ENCODE measurements at places on chromosomes 16 and 17. TPM values are rescaled to one million over a fixed set of nuclear protein-coding genes. Genes with fewer than 3 reads are reported as not detected.
A peak's percentile ranks its signal among the peaks of the same experiment; 100 is the strongest.

- no peak for DNase-seq
These were observed 76.8 kb downstream of the AIPL1 start for GRCh38 chr17:6358131-6358530.

GRCh38 chr17:21235921-21236320 lies 17.3 kb downstream of the NATD1 start:
- no peak for DNase-seq

DNA sequence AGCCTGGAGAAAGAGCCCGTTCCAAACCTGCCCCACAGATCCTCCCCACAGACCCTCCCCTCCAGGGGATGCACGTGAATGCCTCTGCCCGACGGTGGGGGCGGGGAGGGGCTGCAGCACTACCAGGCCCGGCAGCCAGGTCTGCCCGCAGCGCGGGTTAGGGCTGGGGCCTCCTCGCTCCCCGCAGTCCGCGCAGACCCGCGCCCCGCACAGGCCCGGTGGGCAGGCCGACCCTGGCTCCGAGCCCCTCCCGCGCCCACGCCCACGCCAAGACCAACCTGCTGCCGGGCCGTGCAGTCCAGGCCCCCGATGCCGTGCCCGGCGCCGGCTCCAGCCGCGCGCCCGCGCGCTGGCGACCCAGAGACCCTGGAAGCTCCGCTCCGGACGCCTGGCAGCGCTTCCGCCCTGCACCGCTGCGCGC lies at the start of gene RPUSD1:
Gene RPUSD1 (minus strand): TSS at position 404 of the 421 bp plus-strand sequence. CDS start 644 bp downstream, outside the sequence.
- peak; percentile 95 for DNase-seq

GRCh38 chr17:40345994-40346764 lies 18.4 kb downstream of the GJD3 start:
- peak; percentile 77 for DNase-seq

ABCC12 gene
- total RNA-seq, result not detected

TEKT5 gene
- total RNA-seq, result 0.29 TPM

NSMCE1 gene
- total RNA-seq, result 71.3 TPM
